Tongue (tissue), 3 donors: ENCODE measurements at places on chromosomes 6 and 20. TPM values are rescaled to one million over a fixed set of nuclear protein-coding genes. Genes with fewer than 3 reads are reported as not detected.

The FAXC gene
- 4.9 TPM for total RNA-seq

The TRIM15 gene
- not detected for total RNA-seq

The PPIL6 gene
- total RNA-seq = 10.9 TPM

The PRR18 gene
- total RNA-seq = 0.10 TPM

The SNPH gene
- 5.7 TPM for total RNA-seq

The RSPH9 gene
- 0.41 TPM for total RNA-seq

The GLP1R gene
- total RNA-seq = 0.72 TPM

The TTK gene
- total RNA-seq = 16.6 TPM

The MLN gene
- total RNA-seq = not detected

The ATP6V1G2 gene
- 1.3 TPM for total RNA-seq

The DCDC2 gene
- 0.21 TPM for total RNA-seq

The MYO6 gene
- 17.0 TPM for total RNA-seq

The CLVS2 gene
- total RNA-seq = 0.10 TPM

The ATP5F1E gene
- 16.1 TPM for total RNA-seq

The RIPPLY2 gene
- not detected for total RNA-seq

The PROKR2 gene
- not detected for total RNA-seq
